ENCODE measurements at places on chromosomes 5 and 9.

DNA sequence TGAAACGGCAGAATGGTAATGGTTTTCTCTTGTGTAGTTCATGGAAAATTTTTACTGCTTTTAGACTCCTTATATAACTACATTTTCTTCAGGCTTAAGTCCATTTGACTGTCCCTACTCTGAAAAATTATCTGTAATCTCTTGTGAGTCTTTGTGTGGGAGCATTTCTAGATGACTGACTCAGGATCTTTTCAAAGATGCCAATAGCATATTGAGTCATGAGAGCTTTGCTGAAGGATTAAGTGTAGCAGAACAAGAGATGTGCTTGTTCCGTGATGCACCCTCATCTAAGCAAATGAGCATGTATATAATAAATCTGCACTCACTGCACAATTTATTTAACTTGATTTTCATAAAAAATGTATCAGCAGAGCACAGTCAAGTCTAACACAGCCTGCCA is 298.7 kb upstream of the CDH6 start:
- DNase-seq, result no peak

- no peak for DNase-seq
Observed at GRCh38 chr9:126472948-126473298, 140.8 kb upstream of the LMX1B start.

- no peak for DNase-seq
Observed at GRCh38 chr5:17180330-17180843, 37.0 kb upstream of the BASP1 start.

GRCh38 chr5:56512313-56512996 is 279.3 kb upstream of the ANKRD55 start:
- no peak for DNase-seq

GRCh38 chr9:89478821-89479668 is 18.9 kb downstream of the SEMA4D start:
- DNase-seq, result peak; percentile 78

DNA sequence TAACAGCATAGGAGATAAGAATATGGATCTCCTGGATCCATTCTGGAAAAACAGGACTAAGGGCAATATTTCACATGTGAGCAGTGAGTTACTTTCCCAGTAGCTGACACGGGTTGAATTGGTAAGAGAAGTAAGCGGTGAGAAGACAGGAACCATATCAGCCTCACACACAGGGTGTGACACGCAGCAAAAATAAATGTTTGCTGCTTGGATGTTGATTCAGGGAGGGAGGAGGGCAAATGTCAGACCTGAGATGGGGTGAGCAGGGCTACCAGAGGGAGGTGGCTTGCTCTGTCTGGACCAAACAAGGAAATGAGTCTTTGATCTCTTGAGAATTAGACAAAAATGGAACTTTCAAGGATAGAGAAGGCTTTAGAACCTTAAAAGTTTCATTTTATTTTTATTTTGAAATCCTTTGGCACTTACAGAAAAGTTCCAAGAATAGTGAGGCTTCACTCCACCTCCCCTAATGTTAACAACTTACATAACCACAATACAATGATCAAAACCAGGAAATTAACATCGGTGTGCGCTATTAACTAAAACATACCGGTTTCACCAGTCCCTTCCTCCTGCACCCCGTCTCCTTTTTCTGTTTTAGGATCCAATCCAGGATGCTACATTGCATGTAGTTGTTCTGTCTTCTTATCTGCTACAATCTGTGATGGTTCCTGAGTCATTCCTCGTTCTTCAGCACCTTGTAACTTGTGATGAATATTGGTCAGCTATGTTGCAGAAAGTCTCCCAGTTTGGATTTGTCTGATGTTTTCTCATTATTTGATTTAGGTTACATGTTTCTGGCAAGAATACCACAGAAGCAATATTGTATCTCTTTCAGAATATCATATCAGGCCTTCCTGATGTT is 20.5 kb upstream of the ARHGEF28 start:
- DNase-seq, result no peak

DNA sequence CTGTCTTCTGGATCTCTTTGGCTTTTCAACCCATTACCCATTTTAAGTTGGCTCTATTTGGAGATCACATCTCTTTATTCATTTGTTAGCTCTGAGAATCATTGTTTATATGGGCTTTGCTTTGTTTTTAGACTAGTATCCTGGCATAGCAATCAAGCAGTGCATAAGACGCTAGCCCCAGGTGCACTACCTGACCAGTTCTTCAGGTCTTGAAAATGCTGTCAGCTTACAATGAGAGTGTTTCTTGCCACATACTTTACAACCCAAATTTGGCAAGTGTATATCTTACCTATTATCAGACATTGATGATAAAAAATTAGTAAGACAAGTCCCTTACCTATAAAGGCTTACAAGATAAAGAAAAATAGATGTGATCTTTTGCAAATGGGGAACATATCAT is 12.2 kb downstream of the OXCT1 start:
- no peak for DNase-seq

DNA sequence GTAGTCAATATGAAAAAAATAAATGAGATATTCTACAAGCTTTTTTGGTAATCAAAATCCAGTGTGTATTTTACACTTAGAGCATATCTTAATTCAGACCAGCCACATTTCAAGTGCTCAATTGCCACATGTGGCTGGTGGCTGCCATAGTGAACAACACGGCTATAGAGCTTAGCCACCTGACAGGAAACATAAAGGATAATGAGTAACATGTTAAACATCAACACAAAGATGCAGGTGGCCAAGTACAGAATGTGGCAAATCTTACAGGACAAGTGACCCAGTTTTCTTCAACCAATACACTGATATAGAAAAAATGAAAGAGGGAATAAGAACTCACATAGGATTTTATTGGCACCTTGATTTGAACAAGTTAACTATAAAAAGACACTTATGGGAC is 61.4 kb downstream of the KIF24 start:
- no peak for DNase-seq

DNA sequence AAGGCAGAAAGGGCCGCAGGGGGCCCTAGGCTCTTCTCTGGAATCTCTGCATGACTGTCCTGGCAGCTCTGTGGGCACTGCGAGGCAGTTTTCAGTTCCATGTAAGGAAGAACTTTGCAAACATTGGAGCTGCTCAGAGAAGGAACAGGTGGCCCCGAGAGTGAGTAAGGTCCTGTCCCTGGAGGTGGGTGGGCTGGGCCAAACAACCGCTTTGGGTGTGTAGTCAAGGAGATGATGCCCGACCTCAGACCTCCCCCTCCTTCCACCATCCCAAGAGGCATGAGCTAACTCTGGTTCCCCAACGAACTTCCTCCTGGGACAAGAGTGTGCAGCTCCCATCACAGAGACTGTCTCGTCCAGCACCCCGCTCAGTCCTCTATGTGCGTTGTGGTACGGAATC is 20.5 kb downstream of the CSF1R start:
- no peak for DNase-seq

GRCh38 chr5:178285399-178286225 is 53.0 kb upstream of the PHYKPL start:
- DNase-seq, result no peak

- no peak for DNase-seq
Observed at GRCh38 chr5:76025069-76025468, 58.1 kb upstream of the SV2C start.

GRCh38 chr9:132160802-132161742 is 786 bp upstream of the NTNG2 start:
- DNase-seq, result peak; percentile 64

DNA sequence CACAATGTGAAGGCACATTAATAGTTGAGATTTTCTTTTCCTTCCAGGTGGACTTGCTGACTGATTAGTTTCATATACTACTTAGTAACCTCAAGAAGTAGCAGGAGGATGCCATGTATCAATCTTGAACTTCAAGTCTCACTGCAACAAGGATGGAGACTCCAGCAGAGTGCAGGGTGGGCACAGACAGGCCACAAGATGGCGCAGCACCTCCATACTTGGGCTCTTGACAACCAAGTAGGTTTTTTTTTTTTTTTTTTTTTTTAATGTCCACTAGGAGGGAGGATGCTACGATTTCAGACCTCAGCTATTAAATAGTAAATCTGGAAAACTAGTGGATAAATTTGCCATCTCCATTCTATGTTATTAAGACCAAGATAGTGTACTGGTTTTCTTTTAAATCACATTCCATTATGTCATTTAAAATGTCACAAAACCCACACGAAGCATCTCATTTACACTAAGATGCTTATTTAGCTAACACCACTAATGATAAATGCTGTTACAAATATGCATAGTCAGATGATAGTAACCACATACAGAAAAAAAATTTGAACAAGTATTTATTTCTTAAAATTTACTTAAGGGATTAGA is 58.6 kb downstream of the IL6ST start:
- peak; percentile 86 for DNase-seq

- DNase-seq, result no peak
Observed at GRCh38 chr5:175163586-175164275, 280.3 kb downstream of the DRD1 start.

- no peak for DNase-seq
Observed at GRCh38 chr5:132850066-132850465, 16.2 kb downstream of the GDF9 start.

GRCh38 chr9:17017931-17018491 is 116.8 kb upstream of the CNTLN start:
- no peak for DNase-seq

- DNase-seq, result no peak
Observed at GRCh38 chr5:133827011-133827410, 141.4 kb downstream of the C5orf15 start.

DNA sequence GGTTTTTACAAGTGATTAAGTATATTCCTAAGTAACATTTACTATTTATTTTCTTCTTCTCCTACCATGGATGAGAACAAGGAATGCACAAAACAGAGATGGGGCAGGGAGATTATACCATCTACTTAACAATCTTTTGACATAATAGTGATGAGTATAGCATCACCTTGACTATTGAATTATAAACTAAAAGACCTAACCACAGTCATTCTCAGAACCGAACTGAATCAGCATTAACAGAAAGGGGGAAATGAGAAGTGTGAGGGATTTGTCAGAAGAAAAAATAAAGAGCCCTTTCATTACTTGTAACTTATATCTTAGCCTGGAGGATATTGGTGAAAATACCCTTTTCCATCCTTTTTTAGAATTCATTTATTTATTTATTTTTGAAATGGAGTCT is 21.9 kb downstream of the OR2Y1 start:
- no peak for DNase-seq

DNA sequence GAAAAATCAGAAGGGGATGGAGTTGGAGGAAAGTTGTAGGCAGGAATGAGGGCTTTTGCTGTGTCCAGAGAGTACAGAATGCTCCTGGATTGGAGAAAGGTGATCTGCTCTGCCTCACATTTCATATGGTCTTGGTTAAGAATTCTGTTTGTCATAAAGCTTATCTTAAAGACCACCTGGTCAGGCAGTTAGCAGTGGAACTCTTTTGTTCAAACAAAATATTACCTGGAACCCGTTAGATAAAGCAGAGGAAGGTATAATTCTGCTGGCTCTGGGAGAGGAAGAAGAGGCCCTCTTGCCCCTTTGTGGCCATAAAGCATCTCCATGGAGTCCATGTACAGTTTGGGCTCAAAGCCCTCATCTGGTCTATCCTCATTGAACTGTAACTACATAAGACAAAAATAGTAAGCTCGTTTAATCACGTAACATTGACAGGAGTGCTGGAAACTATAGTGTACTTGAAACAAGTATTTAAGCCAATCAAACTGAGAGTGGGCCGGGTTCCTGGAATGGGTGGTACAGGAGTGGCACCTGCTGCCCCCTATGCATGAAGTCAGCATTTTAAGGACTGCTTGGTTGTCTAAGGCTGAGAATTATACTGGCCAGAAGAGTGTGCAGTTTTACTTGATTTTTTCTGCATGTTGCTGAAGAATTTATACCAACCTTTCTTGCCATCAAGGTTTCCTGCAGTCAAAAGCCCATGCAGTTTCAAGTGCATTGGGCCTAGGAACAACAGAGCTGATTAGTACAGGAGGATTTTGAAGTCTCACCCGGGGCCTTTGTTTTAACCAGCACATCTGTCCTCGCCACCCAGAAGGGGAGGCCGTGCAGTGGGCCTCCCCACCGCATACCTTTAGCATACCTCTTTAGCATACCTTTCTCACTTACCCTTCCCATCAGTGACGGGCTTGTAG is 39.9 kb downstream of the STXBP1 start:
- DNase-seq, result no peak

DNA sequence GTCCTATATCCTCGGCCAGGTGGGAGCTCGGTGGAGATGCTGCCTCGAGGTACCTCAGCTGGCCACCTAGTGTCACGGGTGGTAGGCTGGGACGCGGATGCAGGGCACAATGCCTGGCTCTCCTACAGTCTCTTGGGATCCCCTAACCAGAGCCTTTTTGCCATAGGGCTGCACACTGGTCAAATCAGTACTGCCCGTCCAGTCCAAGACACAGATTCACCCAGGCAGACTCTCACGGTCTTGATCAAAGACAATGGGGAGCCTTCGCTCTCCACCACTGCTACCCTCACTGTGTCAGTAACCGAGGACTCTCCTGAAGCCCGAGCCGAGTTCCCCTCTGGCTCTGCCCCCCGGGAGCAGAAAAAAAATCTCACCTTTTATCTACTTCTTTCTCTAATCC is 2.0 kb downstream of the PCDHGC3 start:
- no peak for DNase-seq

- no peak for DNase-seq
Observed at GRCh38 chr5:53817183-53817582, 256.7 kb downstream of the NDUFS4 start.

- no peak for DNase-seq
Observed at GRCh38 chr5:17398866-17399835, 98.9 kb upstream of the TAF11L2 start.

GRCh38 chr9:38308136-38308535 is 84.4 kb upstream of the ALDH1B1 start:
- no peak for DNase-seq

GRCh38 chr9:5499157-5499556 is 11.2 kb upstream of the PDCD1LG2 start:
- DNase-seq, result no peak

DNA sequence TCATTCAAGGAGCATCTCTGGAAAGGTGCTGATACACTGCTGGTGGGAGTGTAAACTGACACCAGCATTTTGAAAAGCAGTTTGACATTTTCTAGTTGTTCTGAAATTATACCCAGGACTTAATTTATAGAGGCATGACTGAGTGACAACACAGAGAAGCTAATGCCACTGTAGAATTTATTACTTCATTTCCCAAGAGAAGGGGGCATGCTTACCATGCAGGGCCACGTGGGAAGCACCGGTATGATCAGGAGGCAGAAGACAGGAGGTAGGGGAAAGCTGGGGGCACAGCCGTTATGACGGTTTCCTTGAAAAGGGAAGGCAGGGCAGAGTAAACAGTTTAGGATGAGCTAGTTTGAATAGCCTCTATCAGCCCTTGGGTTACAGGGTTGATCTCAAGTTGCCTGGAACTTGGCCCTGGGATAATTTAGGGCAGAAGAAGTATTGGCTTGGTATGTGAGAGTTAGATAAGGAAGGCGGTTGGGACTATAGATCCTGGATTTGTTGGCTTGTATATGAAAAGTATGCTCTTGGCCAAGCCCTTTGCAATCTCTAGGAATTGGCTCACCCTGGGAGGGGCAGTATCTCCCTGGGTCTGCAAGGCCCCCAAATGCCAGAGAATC is 305.7 kb downstream of the ENC1 start:
- DNase-seq, result no peak

DNA sequence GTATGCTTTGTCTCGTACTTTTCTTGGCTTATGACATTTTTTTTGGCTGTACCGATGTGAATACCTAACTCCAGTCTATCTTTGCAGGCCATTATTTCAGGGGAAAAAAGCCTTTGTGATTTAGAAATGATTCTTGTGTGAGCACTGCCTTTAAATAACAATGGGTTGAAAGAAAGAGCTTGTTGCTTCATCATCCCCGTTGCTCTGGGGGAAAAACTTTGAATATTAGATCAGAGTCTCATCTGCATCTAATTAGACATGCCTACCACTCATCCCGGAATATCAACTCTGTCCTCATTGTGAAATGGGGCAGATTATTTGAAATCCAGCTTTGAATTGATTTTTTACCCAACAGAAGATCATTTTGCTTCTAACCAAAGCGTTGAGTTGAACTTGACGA is 13.5 kb downstream of the CXCL14 start:
- no peak for DNase-seq

Measured in activated T-cell treated with anti-CD3 and anti-CD28 coated beads, Interleukin-2, amount 50 U/mL, for 48 hours (primary cell).